ENCODE measurements at places on chromosomes 16 and 17.

DNA sequence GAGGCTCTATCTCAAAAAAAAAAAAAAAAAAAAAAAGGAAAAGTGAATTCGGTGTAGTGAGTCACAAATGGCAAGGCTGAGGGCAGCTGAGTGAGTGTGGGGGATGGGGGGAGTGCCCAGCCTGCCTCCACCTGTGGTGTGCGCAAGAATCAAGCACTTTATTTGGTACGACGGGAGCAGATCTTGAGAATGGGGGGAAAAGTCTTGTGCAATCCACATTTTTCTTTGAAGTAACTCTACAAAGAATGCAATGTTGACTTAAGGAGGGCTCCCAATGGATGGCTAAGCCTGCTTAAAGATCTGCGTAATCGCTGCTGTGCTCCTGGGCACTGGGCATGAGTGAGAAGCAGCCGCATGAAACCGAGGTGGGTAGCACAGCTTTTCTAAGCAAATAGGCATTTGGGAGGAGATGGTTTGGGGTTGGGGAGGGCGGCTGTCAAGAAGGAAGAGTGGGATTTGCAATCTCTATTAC is 28.2 kb downstream of the ATP2C2 start:
- no peak for DNase-seq

GRCh38 chr17:5809056-5809455 is 224.7 kb upstream of the NLRP1 start:
- DNase-seq, result no peak

GRCh38 chr16:2773188-2773968 is 3.7 kb downstream of the ELOB start:
- DNase-seq, result no peak

- no peak for DNase-seq
These were observed 743 bp downstream of the WIPI1 start for GRCh38 chr17:68456339-68457167.

DNA sequence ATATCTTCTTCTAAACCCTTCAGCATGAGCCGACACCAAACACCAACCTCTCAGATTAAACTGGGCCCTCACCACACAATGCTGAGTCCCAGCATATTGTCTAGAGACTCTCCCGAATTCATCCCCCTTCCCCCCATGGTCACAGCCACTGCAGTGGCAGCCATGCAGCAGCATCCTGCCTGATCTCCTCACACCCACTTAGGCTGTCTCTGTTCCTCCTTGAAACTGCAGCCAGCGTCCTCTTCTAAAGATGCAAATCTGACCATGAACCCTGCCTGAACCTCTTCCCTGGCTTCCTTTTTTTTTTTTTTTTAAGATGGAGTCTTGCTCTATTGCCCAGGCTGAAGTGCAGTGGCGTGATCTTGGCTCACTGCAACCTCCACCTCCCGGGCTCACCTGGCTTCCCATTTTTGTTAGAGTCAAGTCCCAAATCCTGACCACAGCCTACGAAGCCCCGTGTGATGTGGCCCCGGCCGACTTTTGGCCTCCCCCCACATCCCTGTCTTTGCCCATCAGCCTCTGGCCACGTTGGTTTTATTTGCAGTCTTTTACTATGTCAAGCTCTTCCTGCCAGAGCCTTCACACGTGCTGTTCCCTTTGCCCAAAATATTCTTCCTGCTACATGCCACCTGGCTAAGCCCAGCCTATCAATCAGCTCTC is 2.8 kb downstream of the FA2H start:
- no peak for DNase-seq

DNA sequence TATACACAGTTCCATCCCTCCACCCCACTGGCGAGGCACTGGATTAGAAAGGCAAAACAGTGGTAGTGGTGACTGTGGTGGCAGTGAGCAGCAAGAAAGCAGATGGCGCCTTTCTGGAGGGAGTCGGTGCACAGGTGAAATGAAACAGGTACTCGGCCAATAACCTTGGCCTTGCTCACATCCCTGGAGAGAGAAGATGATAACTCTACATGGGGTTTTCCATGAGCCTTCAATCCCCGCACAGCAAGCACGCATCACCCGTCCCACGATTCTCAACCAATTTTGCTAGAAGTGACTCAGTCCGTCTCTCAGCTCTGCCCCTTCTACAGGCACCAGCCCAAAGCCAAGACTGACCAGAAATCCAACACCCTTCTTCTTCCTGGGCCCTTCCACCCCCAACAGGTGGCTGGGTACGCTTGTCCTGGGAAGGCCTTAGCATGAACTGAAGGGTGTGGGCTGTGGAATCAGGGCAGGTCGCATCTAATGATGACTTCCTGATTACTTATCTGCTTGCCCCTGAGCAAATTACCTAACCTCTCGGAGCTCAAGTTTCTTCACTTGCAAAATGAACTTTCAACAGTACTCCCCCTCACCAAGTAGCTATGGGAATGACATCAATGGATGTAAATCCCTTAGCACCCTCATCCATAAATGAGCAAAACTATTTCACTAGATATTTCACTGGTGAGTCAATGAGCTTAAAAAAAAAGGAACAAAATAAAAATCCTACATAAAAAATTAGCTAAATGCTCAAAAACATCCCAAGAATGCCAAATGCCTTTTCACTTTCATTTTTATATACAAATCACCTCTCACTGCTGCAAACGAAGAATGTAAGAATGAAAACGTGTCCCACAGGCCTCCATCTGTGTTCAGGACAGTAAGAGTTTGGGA is 18.0 kb downstream of the XPO6 start:
- no peak for DNase-seq

DNA sequence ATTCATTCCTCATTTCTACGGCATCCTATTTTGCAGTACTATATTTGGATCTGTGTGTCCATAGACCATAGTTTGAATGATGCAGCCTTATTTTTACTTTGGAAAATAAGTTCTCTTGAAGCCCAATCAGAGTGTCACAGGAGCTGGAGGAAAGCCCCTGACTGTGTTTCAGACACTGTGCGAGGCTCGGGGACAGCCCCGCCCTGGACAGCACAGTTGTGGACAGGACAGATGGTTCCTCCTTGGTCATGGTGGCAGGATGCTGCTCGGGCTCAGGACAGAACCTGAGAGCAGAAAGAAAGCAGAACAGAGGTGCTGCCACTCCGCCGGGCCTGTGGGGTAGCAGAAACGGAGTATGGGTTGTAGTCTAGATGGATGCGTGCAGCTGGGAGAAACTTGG is 22.9 kb downstream of the BANP start:
- DNase-seq, result no peak

- DNase-seq, result no peak
These were observed 91.4 kb upstream of the LHX1 start for GRCh38 chr17:36845916-36846315.
